Cortex of kidney (tissue), 1 donor: ENCODE measurements at places on chromosomes 3 and 15.

- DNase-seq, result no peak
Observed at GRCh38 chr3:178388473-178388872, 147.8 kb upstream of the KCNMB2 start.

- no peak for DNase-seq
Observed at GRCh38 chr3:10722911-10723310, 93.1 kb upstream of the SLC6A11 start.

DNA sequence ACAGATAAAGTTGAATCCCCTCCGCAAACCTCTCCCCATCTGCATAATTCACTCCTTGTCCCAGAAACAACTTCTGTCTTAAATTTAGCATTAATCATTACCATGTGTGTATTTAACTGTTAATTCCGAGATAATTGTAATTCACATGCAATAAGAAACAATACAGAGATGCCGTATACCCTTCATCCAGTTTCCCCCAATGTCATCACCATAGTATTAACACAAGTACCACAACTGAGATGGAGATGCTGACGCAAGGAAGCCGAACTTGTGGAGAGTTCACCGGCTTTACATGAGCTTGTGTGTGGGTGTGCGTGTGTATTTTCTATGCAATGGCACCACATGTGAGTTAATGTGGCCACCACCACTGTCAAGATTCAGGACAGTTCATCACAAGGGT lies 39.6 kb upstream of the SEC13 start:
- no peak for DNase-seq

- DNase-seq, result no peak
Observed at GRCh38 chr3:20322085-20322484, 136.1 kb upstream of the SGO1 start.
